ENCODE measurements at places on chromosomes 7 and 10. TPM values are rescaled to one million over a fixed set of nuclear protein-coding genes. Genes with fewer than 3 reads are reported as not detected.

DNA sequence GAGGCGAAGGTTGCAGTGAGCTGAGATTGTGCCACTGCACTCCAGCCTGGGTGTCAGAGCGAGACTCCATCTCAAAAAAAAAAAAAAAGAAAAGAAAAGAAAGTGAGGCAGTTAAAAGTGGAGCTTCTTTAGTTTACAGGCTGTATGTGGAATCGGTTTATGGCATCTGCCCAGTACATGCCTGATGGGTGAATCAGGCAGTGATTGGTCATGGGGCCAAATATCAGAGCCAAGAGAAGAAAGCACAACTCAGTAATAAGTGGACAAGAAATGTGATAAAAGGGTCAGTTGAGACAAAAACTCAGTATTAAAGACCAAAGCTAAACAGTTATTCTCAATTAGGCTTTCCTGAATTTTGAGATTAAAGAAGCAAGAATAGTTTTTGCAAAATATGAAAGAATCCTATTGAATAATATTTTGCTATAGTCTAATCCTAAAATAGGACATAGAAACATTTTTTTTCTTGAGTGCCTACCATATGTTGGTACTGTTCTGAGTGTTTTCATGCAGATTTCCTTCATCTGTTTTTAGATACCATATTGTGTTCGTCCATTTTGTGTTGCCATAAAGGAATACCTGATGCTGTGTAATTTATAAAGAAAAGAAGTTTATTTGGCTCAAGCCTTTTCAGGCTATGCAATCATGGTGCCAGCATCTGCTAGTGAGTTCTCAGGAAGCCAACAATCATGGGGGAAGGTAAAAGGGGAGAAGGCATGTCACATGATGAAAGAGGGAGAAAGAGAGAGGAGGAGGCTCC lies 14.4 kb downstream of the CDC14C start:
- DNase-seq = no peak
- no peaks in the 10 kb centered on the region for H3K4me1 ChIP-seq
- no peaks in the 10 kb centered on the region for H3K27me3 ChIP-seq

DNA sequence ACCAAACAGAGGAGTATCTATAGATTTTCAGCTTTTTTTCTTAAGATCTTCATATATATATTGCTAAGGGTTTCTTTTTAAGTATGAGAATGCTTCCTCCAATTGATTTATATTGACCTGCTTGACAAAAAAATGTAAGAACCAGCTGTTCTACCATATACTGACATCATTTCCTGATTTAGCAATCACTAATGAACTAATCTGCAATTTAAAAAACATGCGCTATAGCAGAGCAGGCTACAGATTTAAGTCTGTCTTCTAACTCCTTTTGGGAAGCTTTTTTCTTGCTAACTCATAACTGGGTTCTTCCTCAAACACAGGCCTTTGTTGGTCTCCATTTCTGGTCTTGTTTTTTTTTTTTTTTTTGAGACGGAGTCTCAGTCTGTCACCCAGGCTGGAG lies 33.2 kb downstream of the ABCC2 start:
- H3K36me3 ChIP-seq = no peaks in the 10 kb centered on the region
- no peaks in the 10 kb centered on the region for H3K4me1 ChIP-seq
- no peak for DNase-seq
- no peak overlapping the region for H3K27ac ChIP-seq

DNA sequence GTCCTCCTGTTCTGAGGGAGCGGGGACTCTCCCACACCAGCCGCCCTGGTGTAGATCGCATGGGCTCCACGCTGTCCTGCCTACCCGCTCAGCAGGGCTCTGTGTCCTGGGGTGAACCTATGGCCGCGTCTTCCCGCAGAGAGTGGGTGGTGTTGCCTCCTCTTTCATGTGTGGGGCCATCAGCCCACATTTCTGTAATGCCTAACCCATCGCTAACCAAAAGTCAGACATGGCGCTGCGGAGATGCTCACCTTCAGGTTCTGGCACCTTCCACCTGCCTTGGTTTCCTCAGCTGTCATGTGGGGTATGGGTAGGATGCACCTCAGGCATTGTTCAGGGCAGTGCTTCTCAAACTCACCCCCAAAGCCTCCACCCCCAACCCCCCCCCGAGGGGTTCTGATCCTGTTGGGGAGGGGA lies 50.5 kb upstream of the CAMK2B start:
- no peak overlapping the region for H3K27ac ChIP-seq
- no peak overlapping the region for H3K4me3 ChIP-seq
- no peak for DNase-seq
- H3K36me3 ChIP-seq = no peaks in the 10 kb centered on the region
- no peaks in the 10 kb centered on the region for H3K27me3 ChIP-seq

- no peak overlapping the region for H3K4me3 ChIP-seq
- H3K27me3 ChIP-seq = no peaks in the 10 kb centered on the region
- H3K36me3 ChIP-seq = peaks cover 24% of the 10 kb centered on the region
- no peak for DNase-seq
- H3K27ac ChIP-seq = no peak overlapping the region
Measured at GRCh38 chr10:32299354-32299980, 47.5 kb downstream of the EPC1 start.

GRCh38 chr10:77692782-77693181 lies 55.2 kb upstream of the KCNMA1 start:
- H3K27me3 ChIP-seq = no peaks in the 10 kb centered on the region
- no peak overlapping the region for H3K27ac ChIP-seq
- no peaks in the 10 kb centered on the region for H3K36me3 ChIP-seq
- no peaks in the 10 kb centered on the region for H3K4me1 ChIP-seq
- no peak for DNase-seq
- H3K4me3 ChIP-seq = no peak overlapping the region

- no peaks in the 10 kb centered on the region for H3K4me1 ChIP-seq
- peak; percentile 20 for DNase-seq
- H3K4me3 ChIP-seq = no peak overlapping the region
- no peaks in the 10 kb centered on the region for H3K27me3 ChIP-seq
- peaks cover 4% of the 10 kb centered on the region for H3K36me3 ChIP-seq
Measured at GRCh38 chr10:95601116-95601719, 40.0 kb upstream of the SORBS1 start.

- no peak for DNase-seq
- H3K27me3 ChIP-seq = no peaks in the 10 kb centered on the region
- no peaks in the 10 kb centered on the region for H3K36me3 ChIP-seq
- peak overlapping the region; percentile 76 for H3K27ac ChIP-seq
- H3K4me1 ChIP-seq = peaks cover 23% of the 10 kb centered on the region
Measured at GRCh38 chr10:12606461-12606860, 257.1 kb downstream of the CAMK1D start.

- H3K27ac ChIP-seq = no peak overlapping the region
- no peak for DNase-seq
- H3K27me3 ChIP-seq = peaks cover 6% of the 10 kb centered on the region
- no peaks in the 10 kb centered on the region for H3K36me3 ChIP-seq
- H3K4me3 ChIP-seq = no peak overlapping the region
- H3K4me1 ChIP-seq = no peaks in the 10 kb centered on the region
Measured at GRCh38 chr7:151917791-151918509, 38.3 kb upstream of the GALNTL5 start.

- peaks cover 3% of the 10 kb centered on the region for H3K27me3 ChIP-seq
- H3K4me1 ChIP-seq = no peaks in the 10 kb centered on the region
- no peaks in the 10 kb centered on the region for H3K36me3 ChIP-seq
- H3K4me3 ChIP-seq = no peak overlapping the region
Measured at GRCh38 chr10:131131726-131132591, 179.6 kb downstream of the TCERG1L start.

- peaks cover 4% of the 10 kb centered on the region for H3K36me3 ChIP-seq
- no peak for DNase-seq
- H3K4me3 ChIP-seq = no peak overlapping the region
- no peaks in the 10 kb centered on the region for H3K27me3 ChIP-seq
Measured at GRCh38 chr10:72105710-72106109, 17.4 kb upstream of the SPOCK2 start.

- no peak overlapping the region for H3K27ac ChIP-seq
- H3K4me1 ChIP-seq = peaks cover 47% of the 10 kb centered on the region
- no peaks in the 10 kb centered on the region for H3K27me3 ChIP-seq
- H3K36me3 ChIP-seq = peaks cover 4% of the 10 kb centered on the region
- H3K4me3 ChIP-seq = peak overlapping the region; percentile 87
- DNase-seq = no peak
Measured at GRCh38 chr10:46028584-46029460, 1.6 kb downstream of the NCOA4 start.

- no peaks in the 10 kb centered on the region for H3K36me3 ChIP-seq
- H3K27ac ChIP-seq = no peak overlapping the region
- H3K4me1 ChIP-seq = no peaks in the 10 kb centered on the region
- no peak for DNase-seq
- no peaks in the 10 kb centered on the region for H3K27me3 ChIP-seq
Measured at GRCh38 chr7:32215697-32216096, 145.5 kb upstream of the PDE1C start.

The ACSM6 gene
- total RNA-seq = not detected

The RHOBTB1 gene
- not detected for total RNA-seq

The PNLIPRP1 gene
- not detected for total RNA-seq

The CDNF gene
- total RNA-seq = 3.2 TPM

The FUOM gene
- total RNA-seq = 10.3 TPM

The SPAM1 gene
- not detected for total RNA-seq

The PLPP4 gene
- not detected for total RNA-seq

The CHN2 gene
- 2.1 TPM for total RNA-seq

Data from CD4-positive, alpha-beta T cell (primary cell).